ENCODE measurements at places on chromosomes 6 and 20.

DNA sequence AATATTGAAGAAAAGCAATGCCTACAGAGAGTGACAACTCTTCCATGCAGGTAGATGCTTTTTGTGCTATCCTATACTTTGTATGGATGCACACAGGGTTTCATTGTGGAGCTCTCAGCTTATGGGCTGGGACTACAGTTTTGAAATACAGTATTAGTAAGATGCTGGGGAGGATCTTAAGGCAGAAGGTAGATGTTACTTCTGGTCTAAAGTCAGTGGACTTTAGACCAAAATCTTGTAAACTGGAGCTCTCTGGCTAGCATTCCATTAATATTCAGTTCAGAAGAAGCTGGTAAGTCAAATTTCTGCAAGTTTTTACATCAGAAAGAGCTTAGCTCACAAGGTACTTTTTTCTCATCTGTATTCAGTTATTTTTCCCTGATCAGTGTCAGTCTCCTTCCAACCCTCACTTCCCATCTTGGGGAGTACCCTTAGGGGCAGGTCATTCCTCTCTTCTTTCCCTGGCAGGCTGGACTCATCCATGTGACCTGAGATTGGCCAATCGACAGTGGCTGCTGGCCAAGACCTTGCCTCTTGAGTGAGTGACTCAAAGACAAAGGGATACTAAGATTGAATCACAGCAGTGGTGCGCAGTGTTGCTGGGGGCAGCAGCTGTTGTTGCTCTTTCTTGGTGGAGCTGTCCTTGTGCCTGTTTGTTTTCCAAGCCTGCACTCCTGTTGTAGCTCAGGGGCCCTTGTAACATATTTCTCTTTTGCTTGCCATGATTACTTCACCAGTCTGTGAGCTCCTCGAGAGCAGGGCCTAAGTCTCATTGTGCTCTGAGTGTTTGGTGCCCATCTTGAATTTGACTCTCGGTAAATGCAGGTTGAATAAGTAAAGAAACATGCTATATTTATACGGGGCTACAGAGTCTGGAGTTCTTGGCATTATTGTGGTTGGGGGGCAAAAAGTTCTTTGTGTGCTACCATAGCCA lies 2.8 kb upstream of the PHF20 start:
- DNase-seq, result peak; percentile 98
- no peaks in the 10 kb centered on the region for H3K27me3 ChIP-seq
- H3K4me3 ChIP-seq, result no peak overlapping the region
- peak overlapping the region; percentile 91 for H3K27ac ChIP-seq

DNA sequence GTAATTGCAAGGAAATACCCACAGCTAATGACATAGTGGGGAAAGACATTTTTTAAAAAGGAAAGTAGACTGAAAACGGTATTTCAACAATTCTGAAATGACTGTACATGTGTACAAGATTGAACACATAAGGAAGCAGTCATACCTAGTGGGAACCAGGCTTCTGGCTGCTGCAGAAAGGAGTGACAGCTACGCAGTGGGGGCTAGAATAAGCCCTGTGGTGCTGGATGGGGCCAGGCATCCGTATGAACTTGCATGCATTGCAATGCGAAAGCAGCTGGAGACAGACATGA lies 54.9 kb upstream of the GPR31 start:
- no peak for DNase-seq
- no peaks in the 10 kb centered on the region for H3K4me1 ChIP-seq
- H3K36me3 ChIP-seq, result no peaks in the 10 kb centered on the region

- peak overlapping the region; percentile 46 for H3K4me3 ChIP-seq
- H3K4me1 ChIP-seq, result peaks cover 9% of the 10 kb centered on the region
- DNase-seq, result no peak
- no peaks in the 10 kb centered on the region for H3K27me3 ChIP-seq
- H3K36me3 ChIP-seq, result no peaks in the 10 kb centered on the region
- H3K27ac ChIP-seq, result no peak overlapping the region
Measured at GRCh38 chr6:75935473-75935793, 137.0 kb downstream of the IMPG1 start.

GRCh38 chr20:36550790-36551299 lies 9.5 kb downstream of the MYL9 start:
- H3K27me3 ChIP-seq, result no peaks in the 10 kb centered on the region
- no peak overlapping the region for H3K27ac ChIP-seq
- H3K36me3 ChIP-seq, result peaks cover 26% of the 10 kb centered on the region
- H3K4me1 ChIP-seq, result peaks cover 8% of the 10 kb centered on the region
- no peak overlapping the region for H3K4me3 ChIP-seq

- H3K36me3 ChIP-seq, result no peaks in the 10 kb centered on the region
- H3K27ac ChIP-seq, result no peak overlapping the region
- peaks cover 12% of the 10 kb centered on the region for H3K4me1 ChIP-seq
- no peak for DNase-seq
Measured at GRCh38 chr6:39312912-39313525, 1.2 kb downstream of the KCNK17 start.

DNA sequence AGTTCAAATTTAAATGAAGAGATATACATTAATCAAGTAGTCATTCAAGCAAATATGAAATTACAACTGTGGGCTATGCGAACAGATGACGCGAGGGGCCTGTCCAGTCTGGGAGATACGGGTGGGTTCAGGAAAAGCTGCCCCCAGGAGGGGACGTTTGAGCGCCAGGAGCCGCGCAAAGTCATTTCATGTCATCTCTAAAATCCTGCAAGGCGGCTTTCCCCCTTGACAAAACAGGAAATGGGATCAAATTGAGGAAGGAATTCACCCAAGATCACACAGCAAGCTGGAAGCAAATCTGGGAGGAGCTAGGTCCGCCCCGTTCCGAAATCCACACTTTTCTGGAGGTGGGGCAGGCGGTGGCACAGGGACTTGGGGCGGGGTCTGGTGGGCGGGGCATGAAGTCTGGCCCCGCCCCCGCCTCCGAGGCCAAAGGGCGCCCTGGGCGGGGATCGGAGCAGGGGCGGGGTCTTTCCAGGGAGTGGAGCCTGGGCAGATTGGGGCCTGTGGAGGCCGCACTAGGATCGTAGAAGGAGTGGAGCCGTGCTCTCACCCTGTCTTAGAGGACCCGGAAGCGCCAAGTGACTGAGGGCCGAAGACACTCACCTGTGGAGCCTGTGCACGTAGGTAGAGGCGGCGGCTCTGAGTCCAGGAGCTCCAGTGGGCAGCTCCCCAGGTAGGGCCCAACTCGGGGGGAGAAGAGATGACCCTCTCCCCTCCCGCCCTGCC lies at the start of gene LPIN3:
LPIN3 (plus strand) TSS at position 495 of the 729 bp plus-strand sequence. CDS start 4,983 bp downstream, outside the sequence.
- no peaks in the 10 kb centered on the region for H3K27me3 ChIP-seq
- peak within 1 kb of the TSS; percentile 56 for H3K4me3 ChIP-seq
- peak within 1 kb of the TSS; percentile 90 for H3K27ac ChIP-seq
- peaks cover 48% of the 10 kb centered on the region for H3K4me1 ChIP-seq

- no peaks in the 10 kb centered on the region for H3K4me1 ChIP-seq
- no peaks in the 10 kb centered on the region for H3K27me3 ChIP-seq
- no peak overlapping the region for H3K27ac ChIP-seq
- H3K4me3 ChIP-seq, result no peak overlapping the region
- peaks cover 14% of the 10 kb centered on the region for H3K36me3 ChIP-seq
- DNase-seq, result no peak
Measured at GRCh38 chr6:49497304-49497703, 2.4 kb upstream of the GLYATL3 start.

GRCh38 chr6:21893793-21894192 lies 300.2 kb downstream of the SOX4 start:
- H3K27me3 ChIP-seq, result no peaks in the 10 kb centered on the region
- DNase-seq, result no peak
- H3K4me3 ChIP-seq, result no peak overlapping the region
- no peaks in the 10 kb centered on the region for H3K4me1 ChIP-seq
- H3K36me3 ChIP-seq, result no peaks in the 10 kb centered on the region

- H3K4me1 ChIP-seq, result no peaks in the 10 kb centered on the region
- H3K27me3 ChIP-seq, result no peaks in the 10 kb centered on the region
- H3K36me3 ChIP-seq, result no peaks in the 10 kb centered on the region
- no peak overlapping the region for H3K4me3 ChIP-seq
Measured at GRCh38 chr6:89555806-89556205, 82.7 kb downstream of the LYRM2 start.

DNA sequence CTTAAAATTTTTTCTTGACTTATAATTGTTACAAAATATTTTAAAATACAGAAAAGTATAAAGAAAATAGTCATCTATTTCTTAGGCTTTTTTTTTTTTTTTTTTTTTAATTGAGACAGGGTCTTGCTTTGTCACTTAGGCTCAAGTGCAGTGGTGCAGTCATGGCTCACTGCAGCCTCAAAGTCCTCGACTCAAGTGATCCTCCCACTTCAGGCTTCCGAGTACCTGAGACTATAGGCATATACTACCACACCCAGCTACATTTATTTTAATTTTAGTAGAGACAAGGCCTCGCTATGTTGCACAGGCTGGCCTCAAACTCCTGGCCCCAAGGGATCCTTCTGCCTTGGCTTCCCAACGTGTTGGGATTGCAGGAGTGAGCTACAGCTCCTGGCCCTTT lies 5.3 kb upstream of the ACAT2 start:
- no peaks in the 10 kb centered on the region for H3K27me3 ChIP-seq
- no peak overlapping the region for H3K4me3 ChIP-seq
- peaks cover 9% of the 10 kb centered on the region for H3K4me1 ChIP-seq
- H3K36me3 ChIP-seq, result peaks cover 57% of the 10 kb centered on the region
- no peak overlapping the region for H3K27ac ChIP-seq
- no peak for DNase-seq

All from suprapubic skin (tissue), 4 donors.